SJCRH30 (cell line): ENCODE measurements at places on chromosomes 5 and 9. TPM values are rescaled to one million over a fixed set of nuclear protein-coding genes. Genes with fewer than 3 reads are reported as not detected.

DNA sequence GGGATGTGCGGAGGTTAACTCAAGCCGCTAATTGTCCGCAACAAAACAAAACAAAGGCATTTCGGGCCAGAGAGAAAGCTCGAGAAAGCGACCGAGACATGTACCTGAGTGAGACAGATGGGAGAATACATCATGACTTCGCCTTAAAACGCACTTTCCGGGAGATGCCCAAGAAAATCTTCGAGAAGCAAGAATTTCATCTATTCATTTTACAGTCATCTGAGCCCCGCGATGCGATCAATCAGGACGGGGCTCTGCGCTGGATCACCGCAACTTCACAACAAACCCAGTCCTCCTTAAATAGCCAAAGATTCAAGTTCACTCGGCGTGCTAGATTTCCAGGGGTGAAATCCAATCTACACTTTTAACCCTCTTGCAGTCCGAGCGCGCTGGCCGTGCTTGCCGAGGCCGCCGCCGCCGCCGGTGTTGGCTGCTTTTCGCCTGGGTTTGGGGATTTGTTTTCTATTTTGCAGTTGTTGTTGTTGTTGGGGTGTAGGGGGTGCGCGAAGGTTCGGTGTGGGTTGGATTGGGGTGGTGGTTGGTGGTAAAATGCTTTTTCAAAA is 482 bp downstream of the NFIB start:
- peak; percentile 67 for DNase-seq

GRCh38 chr5:96884995-96885394 is 8.7 kb downstream of the ERAP2 start:
- no peak for DNase-seq

DNA sequence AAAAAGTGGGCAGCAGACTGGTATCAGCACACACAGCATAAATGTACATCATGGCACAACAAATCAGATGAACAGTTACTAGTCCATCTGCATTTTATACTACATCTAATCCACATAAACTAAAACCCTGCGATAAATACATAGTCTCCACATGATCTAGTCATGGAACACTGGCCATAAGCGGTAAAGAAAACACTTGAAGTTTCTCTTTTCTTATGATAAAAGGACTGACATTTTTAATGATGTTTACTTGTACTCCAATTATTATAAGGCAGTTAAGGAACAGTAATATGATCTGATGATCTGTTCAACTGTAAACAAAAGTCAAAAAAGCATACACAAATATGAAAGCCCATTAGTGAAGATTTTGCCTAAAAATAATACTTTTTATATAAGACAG is 112.5 kb downstream of the MPDZ start:
- no peak for DNase-seq

Gene TSSK1B
- total RNA-seq, result 0.08 TPM in 1 of 2 replicates, not detected in the other
